Naive thymus-derived CD8-positive, alpha-beta T cell (primary cell): ENCODE measurements at places on chromosomes 12 and 14. TPM values are rescaled to one million over a fixed set of nuclear protein-coding genes. Genes with fewer than 3 reads are reported as not detected.
A peak's percentile ranks its signal among the peaks of the same experiment; 100 is the strongest.

DNA sequence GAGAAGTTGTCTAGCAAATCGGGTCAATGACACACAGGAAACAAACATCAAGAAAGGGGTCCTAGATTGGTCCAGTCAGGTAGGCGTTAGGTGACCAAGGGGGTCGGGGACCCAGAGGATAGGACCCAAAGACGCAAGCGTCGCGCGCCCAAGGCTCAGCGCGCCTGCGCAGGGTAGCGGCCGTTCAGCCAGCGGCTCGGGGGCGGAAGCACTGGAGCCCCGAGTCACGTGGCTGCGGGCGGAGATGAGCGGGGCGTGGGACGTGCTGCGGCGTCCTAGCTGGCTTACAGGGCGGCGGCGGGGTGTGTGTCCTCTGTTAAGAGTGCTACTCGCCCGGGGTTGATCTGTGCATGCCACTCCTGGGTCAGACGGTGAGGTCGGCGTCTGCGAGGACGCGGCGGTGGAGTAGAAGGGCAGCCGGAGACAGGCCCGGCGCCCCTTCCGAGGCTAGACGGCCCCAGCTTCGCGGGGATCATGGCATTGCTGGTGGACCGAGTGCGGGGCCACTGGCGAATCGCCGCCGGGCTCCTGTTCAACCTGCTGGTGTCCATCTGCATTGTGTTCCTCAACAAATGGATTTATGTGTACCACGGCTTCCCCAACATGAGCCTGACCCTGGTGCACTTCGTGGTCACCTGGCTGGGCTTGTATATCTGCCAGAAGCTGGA lies at the start of gene SLC35E3:
Gene SLC35E3 (plus strand): TSS at position 273 of the 668 bp plus-strand sequence. CDS start 202 bp downstream, at position 475.
- DNase-seq = peak; percentile 94

- no peak for DNase-seq
These were observed 75.0 kb downstream of the EP400 start for GRCh38 chr12:132024758-132025157.

The ISM2 gene
- total RNA-seq = not detected

DNA sequence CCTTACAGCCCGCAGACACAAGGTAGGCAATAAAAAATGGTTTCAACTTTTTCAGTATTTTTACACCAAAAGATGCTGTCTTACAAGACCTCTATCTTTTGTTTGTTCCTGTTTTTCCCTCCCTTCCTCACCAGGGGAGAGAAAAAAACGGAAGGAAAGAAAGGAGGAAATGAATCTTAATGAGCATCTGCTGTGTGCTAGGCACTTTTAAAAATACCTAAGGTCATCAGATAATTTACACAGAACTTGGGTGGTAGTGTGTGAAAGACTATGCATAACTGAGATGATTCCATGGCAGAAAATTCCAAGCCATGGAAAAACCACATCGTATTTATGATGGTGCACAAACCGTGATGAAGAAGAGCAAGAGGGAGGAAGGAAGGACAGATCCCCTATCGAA lies 121.2 kb downstream of the DIP2B start:
- no peak for DNase-seq

GRCh38 chr12:66688846-66689439 lies 10.1 kb upstream of the GRIP1 start:
- DNase-seq = peak; percentile 42

- DNase-seq = no peak
These were observed 165.0 kb downstream of the GRIN2B start for GRCh38 chr12:13816394-13816793.

DNA sequence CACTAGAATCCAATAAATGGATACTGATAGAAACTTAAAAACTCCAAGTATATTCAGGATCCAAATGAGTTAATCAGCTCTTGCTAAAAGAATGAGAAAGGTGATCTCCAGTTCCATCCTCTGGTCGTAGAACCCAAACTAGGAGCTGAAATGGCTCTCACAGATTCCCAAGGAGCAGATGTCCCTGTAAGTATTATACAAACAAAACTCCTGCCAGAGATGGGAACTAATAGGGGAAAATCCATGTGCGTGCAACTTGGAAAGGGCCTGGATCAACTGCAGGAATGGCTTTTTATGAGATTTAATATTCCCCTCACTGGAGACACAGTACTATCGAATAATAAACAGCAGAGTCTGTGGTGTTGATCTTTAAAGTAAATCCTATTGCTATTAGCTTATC lies 309.2 kb upstream of the TBX3 start:
- no peak for DNase-seq

- DNase-seq = no peak
These were observed 16.0 kb upstream of the RNASE10 start for GRCh38 chr14:20489093-20489994.

The SOAT2 gene
- total RNA-seq = 0.80 TPM

- no peak for DNase-seq
These were observed 8.7 kb downstream of the SMIM41 start for GRCh38 chr12:52087961-52088820.

The NOXRED1 gene
- 1.6 TPM for total RNA-seq

- DNase-seq = no peak
These were observed 868.2 kb downstream of the C12orf50 start for GRCh38 chr12:87160848-87161601.

DNA sequence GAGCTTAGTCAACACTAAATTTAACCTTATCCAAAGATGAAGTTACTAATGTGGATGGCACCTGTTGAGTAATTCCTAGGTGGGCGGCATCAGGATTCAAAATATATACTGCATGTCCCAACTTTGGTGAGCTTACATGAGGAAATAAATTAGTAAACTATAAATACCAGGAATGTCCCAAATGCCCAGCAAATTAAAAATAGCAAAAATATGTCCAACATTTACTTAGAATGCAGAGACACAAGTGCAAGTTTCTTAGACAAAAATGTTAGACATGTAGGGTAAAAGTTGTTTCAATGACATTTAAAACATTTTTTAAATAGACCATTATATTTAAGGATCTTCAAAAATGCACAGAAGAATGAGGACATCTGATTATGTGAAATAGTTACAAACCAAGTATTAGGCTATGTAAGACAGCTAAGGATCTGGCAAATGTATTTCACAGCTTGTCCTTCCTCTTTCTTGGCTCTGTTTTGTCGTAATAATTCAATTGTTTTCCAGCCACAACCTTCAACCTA lies 115.9 kb downstream of the NAV3 start:
- DNase-seq = no peak

The SPIC gene
- total RNA-seq = not detected

DNA sequence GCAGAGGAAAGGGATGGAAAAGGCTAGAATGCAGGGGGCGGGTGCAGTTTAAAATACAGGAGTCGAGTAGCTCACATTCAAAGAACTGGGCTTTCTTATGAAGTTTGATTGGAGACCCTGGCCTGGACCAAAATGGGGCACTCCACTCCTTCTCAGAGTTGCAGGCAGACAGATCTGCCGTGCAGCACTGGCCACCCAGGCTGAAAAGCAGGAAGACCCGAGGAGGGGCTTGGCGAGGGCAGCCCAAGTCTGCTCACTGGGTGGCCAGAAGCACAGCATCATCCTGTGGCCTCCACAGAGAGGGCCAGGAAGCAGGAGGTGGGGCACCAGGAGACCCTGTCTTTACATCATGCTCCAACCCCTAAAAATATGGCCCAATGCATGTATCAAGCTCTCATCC lies 109.1 kb upstream of the BCL2L14 start:
- DNase-seq = no peak

DNA sequence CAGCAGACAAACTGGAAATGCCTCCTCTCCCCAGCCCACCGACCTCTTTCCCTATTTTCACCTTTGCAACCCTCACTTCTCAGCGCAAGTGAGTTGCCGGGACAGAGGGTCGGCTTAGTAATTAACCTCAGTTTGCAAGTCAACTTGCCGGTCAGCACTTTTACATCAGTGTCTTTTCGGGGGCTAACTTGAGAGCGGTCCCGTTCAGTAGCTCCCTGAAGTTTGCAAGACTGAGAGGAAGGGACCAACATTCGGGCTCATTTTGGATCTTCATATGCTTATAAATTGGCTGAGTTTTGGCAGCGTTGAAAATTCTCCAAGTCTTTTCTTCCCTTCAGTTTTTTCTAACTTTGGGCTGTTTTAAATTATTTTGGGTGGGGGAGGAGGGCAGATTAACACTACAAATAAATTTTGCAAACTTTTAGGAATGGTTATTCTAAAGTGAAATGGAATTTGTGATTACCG lies 846 bp downstream of the BRMS1L start:
- no peak for DNase-seq

GRCh38 chr12:49458816-49459215 lies 80.0 kb upstream of the KCNH3 start:
- no peak for DNase-seq

- no peak for DNase-seq
These were observed 77.6 kb downstream of the LGMN start for GRCh38 chr14:92670643-92671366.

- DNase-seq = no peak
These were observed 42.2 kb downstream of the SLC17A8 start for GRCh38 chr12:100399095-100399494.

DNA sequence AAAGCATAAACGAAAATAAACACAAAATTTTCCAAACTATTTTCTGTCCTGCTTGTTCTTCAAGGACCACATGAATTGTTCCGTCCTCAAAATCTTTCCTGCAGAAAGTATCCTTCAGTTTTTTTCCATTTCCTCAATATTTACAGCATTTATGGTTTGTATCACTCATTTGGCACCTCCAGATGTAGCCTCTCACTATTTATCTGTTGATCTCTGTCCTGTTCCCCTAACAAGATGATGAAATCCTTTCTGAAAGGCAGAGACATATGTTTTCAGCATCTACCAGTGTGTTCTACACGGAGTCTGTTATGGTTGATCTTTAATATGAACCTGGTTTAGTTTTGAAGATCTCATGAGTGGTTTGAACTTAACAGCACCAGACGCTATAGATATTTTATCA lies 490.2 kb downstream of the NELL2 start:
- DNase-seq = no peak

GRCh38 chr12:26275313-26276131 lies 80.1 kb downstream of the SSPN start:
- DNase-seq = no peak

DNA sequence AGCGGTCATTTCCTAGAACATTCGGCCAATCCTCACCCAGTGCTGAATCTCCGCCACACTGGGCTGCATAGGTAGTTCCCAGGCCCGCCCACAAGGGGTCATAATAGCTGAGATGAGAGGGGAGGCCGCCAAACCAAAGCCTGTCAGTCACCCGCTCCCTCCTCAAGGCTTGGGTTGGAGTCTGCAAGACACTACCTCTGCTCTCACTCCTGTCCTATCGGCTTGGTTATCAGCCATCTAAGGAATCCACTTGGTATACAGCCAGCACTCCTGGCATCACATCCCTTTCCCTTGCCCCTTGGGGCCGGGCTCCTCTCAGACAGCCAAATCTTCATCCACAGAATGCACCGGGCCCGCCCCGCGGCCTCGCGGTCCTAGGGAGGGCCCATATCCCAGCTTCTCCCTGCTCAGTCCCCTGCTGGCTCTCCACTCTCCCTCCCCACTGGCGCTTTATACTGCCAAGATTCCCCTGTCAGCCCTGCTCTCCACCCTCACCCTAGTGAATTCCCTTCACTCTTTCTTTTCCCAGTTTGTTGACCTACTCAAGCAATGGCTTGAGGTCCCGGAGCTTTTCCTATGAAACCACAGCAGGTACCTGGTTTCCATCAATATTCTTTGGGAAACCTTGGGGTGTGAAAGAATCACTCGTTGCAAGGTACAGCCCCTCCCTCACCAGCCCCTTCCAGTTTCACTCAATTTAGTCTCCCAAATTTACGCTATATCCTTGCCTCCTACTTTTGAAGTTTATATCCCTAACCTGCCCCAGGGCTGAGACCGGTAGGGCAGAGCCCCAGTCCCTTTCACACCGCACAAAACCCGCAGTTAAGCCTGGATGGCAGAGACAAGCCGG lies 1.4 kb downstream of the IFFO1 start:
- DNase-seq = peak; percentile 60

GRCh38 chr12:103884316-103884715 lies 43.3 kb upstream of the NT5DC3 start:
- DNase-seq = peak; percentile 40

DNA sequence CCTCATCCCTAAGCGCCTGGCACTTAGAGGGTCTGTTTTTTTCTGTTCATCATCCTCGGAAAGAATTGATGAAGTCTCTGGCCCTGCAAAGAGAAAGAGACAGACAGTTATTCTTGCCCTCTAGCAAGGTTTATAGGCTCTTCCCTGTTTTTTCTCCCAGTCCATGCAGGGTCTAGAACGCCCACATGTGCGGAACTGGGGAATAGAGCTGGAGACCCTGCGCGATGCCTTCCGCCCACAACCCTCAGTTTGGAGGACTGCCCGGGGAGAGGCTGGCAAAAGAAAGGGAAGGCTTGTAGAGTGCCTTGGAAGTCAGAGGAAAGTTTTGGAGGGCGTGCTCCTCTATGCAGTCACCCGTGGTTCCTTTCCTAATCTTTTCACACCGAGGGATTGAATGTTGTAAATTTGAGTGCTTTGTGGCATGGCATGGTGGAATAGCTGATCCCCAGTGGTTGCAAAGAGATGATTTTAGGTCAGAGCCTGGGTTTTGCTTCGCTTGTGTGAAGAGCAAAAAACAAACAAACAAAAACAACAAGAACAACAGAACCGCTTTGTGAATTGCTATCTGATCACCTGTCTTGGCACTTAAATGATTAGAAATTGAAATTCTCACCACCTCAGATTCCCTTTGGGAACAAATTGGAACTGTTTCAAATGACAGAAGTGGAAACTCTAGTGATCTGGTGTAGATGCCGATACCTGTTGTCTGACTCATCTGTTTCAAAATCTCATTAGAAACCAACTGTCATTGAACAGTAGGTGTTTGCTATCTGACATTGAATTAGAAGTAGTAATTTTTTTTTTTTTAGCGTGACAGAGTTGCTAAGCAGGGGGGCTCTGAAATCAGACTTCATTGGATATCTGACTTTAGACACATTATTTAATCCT lies 947 bp downstream of the GAS2L3 start:
- no peak for DNase-seq

DNA sequence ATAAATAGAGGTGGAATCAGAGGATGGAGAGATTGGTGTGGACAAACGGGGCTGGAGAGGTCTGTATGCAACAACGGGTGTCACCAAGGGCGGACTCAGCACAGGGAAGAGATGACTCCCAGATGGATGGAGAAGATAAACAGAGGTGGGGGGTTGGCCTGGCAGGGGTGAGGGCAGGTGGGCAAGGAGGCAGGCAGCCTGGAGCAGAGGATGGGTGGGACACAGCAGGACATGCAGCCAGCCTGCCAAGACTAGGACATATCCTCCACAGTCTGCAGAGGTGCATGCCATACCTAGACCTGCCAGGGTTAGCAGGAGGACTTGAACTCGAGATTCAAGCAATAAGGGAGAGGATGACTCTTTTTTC lies 56.2 kb downstream of the TTC7B start:
- DNase-seq = no peak

The PRICKLE1 gene
- 1.7 TPM for total RNA-seq

- peak; percentile 75 for DNase-seq
These were observed 3.3 kb upstream of the EXOC3L4 start for GRCh38 chr14:103091041-103091882.

DNA sequence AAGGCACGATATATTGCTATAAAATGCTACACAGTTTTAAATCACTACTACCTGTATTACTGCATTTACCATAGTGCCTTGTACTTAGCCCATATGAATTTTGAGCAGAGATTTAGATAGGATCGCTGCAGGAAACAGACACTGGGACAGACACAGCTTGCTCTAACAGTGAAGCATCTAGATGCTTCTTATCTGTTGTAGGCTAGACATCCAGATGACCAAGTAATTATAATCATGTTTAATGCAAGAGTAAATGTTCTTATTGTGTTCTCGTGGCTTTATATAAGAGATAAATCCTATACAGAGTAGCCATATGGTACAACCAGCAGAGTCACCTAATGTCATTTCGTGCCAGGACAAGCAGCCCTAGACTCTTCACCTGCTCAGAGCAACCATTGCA lies 92.8 kb downstream of the ASCL1 start:
- DNase-seq = no peak

The ESPL1 gene
- total RNA-seq = 0.27 TPM

The CLECL1 gene
- 0.52 TPM for total RNA-seq

The LIN7A gene
- not detected for total RNA-seq

The CELA1 gene
- total RNA-seq = 2.5 TPM

The KDM5A gene
- total RNA-seq = 126 TPM
